ENCODE measurements at places on chromosomes 4 and X.

- no peak for DNase-seq
These were observed 97.4 kb downstream of the AASDH start for GRCh38 chr4:56289934-56290333.

DNA sequence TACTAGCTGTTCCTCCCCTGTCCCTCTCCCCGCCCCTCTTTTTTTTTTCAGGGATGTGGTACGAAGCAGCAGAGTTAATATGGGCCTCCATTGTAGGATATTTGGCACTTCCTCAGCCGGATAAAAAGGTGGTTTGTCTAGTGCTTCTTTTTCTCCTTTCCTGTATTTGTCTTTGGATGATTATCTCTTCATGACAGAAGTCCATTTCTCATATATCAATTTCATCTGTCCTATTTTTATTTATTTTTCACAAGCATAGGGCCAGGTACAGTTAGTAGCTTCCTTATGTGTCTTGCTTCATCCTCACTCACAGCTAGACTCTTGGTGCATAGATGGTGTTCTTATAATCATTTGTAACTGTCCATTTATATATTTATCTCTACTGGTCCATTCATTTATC is 89.6 kb downstream of the NEUROG2 start:
- no peak for DNase-seq

GRCh38 chr4:165011403-165011802 is 20.4 kb upstream of the TRIM60 start:
- DNase-seq, result no peak

GRCh38 chr4:7516773-7517144 is 82.0 kb upstream of the PSAPL1 start:
- DNase-seq, result no peak

- DNase-seq, result no peak
These were observed 44.3 kb downstream of the DCTD start for GRCh38 chr4:182872886-182873285.

- no peak for DNase-seq
These were observed 78.8 kb upstream of the LEF1 start for GRCh38 chr4:108247387-108248049.

DNA sequence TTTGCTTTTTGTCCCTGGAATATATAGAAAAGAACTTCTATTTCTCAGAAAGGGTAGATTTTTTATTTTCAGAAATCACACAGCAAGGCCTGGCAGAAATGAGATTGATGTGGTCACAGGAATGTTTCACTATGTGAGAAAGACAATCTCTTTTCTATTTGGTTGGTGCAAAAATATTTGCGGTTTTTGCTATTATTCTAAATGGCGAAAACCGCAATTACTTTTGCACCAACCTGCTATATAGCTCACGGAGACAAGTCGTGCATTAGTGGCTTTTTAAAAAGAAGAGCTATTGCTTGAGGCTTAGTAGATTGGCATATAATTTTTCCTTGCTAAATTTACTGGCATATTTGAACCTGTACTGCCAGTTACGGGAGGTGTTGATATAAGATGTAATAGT is 100.4 kb downstream of the ITM2A start:
- DNase-seq, result no peak

DNA sequence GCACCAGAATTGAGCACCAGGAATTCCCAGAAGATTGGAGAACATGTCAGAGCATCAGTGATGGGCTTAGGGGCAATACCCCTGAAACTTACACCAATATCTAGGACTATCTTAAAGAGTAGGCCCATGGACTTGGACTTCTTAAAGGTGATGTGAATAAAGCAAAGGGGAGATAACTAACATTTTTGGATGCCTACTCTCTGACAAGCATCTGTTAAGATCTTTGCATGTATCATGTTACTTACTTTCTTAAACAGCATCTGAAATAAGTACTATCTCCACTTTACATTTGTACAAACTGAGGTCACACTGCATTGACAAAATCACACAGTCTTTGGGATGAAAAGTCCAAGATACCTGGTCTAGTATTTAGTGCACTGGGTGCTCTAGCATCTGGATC is 258.6 kb upstream of the ARSJ start:
- no peak for DNase-seq

DNA sequence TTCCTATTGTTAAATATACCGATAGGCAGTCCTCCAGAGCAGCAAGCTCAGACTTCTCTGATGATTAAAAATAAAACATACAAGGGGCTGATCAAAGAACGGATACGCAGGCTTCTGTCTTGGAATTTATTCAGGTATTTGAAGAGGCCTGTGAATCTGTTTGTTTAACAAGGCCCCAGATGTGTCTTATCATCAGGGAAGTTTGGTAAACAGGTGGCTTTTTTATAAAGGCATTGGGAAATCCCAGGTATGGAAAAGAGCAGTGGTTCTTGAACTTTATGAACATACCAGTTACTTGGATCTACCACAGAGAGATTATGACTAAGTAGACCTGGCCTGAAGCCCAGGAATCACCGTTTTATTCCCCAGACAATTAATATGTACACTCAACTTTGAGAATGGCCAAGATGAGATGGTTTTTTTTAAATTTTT is 47.9 kb downstream of the SOWAHB start:
- no peak for DNase-seq

- no peak for DNase-seq
These were observed 46.6 kb downstream of the HTT start for GRCh38 chr4:3121110-3121509.

DNA sequence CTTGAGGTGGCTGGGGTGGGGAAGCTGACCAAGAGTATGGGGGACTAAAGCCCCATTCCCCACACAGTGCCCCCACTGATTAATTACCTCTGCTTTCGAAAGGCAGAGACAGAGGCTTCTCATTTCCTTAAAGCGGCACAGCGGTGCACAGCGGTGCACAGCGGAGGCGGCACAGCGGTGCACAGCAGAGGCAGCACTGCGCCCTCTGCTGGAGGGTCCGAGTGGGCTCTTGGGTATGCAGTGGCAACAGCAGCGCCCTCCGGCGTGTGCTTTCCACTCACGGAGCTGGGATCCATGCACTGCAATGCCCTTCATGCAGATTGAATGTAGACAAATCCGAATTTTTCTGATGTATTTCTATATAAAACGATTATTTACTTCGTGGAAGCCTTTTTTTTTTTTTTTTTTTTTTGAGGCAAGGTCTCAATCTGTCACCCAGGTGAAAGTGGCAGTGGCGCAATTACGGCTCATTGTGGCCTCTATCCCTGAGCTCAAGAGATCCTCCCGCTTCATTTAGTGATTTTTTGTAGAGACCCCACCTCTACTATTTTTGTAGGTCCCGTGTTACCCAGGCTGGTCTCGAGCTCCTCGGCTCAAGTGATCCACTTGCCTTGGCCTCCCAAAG is 19.7 kb upstream of the PRPS2 start:
- DNase-seq, result peak; percentile 49
